EL (cell line): ENCODE measurements at places on chromosomes 16 and 17.

- no peak for DNase-seq
Observed at GRCh38 chr16:53895433-53895832, 191.5 kb downstream of the FTO start.

GRCh38 chr17:30234964-30235363 is 533 bp downstream of the SLC6A4 start:
- DNase-seq: no peak

- DNase-seq: no peak
Observed at GRCh38 chr17:50115756-50116155, 14.2 kb downstream of the SAMD14 start.

DNA sequence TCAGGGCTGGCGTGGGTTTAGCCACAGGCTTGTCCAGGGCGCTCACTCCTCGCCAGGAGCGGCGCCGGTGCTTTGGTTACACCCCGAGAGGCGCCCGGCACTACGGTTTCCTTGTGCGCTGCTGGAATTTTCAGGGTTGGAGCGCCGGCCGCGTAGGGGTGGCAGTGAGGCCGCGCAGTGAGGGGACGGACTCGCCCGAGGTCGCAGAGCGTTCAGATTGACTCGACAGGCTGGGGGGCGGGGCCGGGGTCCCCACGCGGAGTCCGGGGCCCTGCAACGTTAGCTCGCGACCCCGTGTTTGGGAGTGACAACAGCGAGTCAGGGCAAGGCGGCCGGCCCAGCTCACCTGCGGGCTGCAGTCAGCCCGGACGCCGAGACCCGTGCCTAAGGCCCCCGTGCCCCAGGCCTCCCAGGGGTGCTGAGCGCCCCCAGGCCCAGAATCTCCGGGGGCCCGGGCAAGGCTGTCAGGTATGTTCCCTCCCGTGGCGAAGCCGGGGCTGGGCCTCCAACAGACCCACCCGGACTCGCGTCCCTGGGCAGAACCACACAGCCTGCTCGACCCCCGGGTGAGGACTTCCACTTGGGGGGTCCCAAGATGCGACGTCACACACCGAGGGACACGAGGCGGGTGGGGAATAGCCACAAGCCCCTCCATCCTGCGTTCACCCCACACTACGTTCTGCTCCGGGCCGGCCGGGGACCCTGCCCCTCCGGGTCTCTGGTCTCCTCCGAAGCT is 1.3 kb upstream of the ACTG1 start:
- peak; percentile 82 for DNase-seq

DNA sequence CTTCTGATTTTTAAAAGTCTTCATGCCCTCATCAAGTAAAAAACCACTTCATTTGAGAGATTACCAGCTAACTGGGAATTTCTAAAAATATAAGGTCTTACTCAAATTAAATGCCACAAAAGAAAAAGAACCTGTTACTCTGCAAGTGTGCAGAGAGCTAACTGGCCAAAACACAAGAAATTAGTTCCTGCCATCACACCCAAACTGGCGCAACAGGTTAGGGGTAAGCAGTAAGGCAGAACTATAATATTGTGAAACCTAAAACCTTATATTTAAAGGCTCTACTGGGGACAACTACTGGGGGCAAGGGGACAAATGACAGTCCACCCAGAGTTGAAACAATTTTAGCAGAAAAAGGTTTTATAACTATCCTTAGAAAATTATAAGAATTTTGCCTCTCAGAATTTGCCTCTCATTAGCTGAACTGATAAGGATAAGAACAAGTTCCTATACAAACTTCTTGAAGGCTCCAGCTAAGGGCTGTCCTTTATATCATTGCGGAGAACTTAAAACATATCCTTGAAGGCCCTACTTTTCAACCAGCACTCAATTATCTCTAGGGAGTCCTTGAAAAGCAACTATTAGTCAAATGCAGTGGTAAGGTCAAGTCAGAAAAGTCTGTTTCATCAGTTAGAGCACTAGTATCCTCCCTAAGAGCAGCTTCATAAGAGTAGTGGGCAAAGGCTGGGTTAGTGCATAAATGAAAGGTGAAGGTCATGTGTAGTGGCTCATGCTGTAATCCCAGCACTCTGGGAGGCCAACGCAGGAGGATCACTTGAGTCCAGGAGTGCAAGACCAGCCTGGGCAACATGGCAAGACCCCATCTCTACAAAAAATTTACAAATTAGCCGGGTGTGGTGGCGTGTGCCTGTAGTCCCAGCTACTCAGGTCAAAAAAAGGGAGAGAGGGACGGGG is 31.5 kb downstream of the SMURF2 start:
- no peak for DNase-seq

- DNase-seq: no peak
Observed at GRCh38 chr16:89523680-89524344, 15.6 kb downstream of the SPG7 start.

DNA sequence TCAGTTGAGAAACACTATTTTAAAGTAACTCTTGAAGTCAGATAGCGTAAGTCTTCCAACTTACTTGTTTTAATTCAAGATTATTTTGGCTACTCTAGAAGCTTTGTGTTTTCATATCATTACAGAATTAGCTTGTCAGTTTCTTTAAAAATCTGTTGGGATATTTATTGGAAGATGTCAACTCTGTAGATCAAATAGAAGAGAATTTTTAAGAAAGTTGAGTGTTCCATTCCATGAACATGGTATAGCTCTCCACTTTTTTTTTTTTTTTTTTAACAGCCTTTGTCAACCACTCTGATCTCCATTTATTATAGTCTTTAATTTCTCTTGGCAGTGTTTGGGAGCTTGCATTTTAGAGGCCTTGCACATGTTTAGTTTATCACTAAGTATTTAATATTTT is 28.7 kb downstream of the NLK start:
- DNase-seq: no peak
